ENCODE measurements at places on chromosomes 3 and 15.

- no peak for DNase-seq
Observed at GRCh38 chr3:15576475-15576874, 24.9 kb downstream of the HACL1 start.

DNA sequence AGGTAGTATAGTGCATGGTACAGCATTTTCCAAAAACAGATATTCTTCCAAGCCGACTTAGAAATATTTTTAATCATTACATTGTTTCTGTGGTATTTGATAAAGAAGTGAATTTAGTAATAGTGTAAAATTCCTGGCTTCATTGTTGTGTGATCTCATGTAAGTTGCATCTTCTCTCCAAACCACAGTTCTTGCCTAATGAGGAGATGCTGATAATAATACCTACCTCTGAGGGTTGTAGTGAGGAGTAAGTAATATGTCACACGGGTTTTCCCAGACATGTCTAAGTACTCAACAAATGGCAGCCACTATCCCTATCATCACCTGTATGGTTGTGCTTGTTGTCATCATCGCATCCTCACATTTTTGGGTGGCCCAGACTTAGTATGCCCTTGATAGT lies 167.3 kb downstream of the SLCO3A1 start:
- DNase-seq: no peak

DNA sequence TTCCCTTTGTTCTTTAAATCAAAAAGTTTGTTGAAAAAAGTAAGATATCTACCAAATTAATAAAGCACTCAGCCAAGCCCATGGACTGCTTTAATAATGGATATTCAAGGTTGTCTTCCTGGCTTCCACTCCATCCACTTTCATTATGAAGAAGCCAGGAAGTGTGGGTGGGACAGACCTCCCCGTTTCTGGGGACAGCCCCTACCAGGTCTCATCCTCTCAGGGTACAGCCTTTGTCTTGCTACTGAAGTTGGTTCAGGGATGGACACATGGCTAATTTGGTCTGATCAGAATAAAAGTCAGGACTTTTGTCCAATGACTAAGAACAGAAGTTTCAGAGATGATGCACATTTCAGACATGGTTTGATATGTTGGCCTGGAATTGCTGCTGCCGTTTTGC lies 32.6 kb downstream of the CCNB2 start:
- no peak for DNase-seq

GRCh38 chr15:56473017-56473416 lies 8.1 kb upstream of the MNS1 start:
- DNase-seq: no peak

DNA sequence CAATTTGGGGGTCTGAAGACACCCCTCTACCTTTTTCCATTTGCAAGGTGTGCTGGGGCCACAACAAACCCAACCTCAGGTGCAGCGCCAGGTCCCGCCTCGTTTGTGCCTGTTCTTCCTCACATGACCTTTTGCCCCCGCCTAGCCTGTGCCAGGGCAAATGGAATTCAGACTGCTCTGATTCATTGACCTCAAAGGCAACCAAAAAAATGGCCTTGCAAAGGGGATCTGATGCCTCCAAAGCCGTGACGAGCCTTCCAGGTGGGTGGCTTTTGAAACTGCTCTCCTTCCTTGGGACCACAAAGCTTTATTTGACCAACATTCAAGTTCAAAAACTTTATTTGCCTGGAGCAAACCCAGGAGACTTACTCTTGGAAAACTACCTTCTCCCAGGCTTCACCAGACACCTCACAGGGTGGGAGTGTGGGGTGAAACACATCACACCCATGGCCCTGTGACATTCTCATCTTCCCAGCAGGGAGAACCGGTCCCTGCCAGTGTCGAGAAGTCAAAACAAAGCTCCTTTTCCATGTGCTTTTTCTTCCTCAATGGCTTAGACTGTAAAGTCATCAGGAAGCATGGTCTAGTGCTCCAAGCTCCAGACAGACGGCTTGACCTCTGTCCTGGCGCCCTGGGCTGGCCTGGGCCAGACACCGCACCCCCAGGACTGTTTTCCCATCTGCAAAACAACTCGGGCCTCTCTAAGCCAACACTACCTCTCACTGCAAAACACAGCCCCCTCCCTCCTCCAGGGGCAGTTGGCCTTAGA lies 103.9 kb upstream of the HES1 start:
- no peak for DNase-seq

- no peak for DNase-seq
Observed at GRCh38 chr3:136728918-136729317, 23.3 kb downstream of the STAG1 start.

DNA sequence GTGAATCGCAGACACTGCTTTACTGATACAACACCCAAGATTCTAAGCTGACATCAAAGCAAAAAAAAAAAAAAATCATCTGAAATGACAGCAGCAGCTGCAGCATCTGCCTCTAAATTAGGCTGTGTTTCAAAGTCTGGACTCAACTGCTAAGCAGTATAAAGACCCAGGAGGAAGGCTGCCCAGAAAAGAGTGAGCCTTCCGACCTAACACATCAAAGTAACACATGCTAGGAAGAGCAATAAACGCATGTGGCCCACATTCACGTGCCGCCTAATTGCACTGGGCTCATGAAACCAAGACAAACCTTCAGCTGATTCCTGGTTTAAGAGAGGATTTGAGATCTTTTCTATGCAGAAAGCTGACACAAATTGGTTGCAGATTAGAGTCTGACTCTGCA lies 317.1 kb downstream of the ZIC4 start:
- DNase-seq: no peak

All from CD4-positive, alpha-beta T cell treated with Interleukin-10 for 1 hour (primary cell).